Fibroblast of skin of left biceps (primary cell): ENCODE measurements at places on chromosomes 12 and 14.

GRCh38 chr14:49677643-49678042 lies 10.4 kb downstream of the POLE2 start:
- DNase-seq = no peak

DNA sequence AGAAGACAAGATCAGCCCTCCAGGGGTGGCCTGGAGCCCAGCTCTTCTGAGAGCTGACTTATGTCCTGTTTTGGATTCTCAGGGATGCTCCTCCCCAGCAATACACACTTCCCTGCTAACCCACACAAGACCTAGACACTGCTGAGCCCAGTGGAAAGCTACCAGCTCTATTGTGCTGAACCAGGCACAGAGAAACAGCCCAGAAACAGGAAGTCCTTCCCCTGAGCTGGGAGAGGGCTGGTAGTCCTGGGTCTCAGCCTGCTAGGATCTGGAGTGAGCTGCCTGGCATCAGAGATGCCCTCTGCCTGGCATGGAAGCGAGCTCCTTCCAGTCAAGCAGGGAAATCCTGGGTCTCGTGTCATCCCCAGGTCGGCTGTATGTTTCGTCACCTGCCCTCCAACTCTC lies 1.2 kb upstream of the LAG3 start:
- DNase-seq = no peak

DNA sequence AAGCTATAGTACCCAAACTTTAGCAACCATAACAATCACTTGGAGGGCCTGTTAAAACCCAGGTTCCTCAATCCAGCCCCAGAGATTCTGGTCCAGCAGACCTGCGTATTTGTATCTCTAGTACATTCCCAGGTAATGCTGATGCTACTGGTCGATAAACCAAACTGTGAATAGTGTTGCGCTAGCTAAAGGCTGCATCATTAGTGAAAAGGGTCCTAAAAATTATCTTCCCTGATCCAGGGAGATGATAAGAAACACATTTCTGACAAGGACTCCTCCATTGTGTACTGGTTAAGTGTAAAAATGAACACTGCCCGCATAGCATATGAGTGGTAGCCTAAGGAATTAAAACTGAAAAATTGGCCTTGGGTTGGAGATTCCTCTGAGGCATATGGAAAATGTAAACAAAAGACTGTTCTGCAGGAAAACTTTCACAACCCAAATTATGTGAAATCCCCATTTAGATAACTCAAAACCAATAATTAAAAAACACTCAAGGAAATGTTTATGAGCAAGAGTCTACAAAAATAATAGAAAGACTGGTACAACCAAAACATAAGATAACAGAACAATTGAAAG lies 322.7 kb downstream of the CEP128 start:
- DNase-seq = no peak

DNA sequence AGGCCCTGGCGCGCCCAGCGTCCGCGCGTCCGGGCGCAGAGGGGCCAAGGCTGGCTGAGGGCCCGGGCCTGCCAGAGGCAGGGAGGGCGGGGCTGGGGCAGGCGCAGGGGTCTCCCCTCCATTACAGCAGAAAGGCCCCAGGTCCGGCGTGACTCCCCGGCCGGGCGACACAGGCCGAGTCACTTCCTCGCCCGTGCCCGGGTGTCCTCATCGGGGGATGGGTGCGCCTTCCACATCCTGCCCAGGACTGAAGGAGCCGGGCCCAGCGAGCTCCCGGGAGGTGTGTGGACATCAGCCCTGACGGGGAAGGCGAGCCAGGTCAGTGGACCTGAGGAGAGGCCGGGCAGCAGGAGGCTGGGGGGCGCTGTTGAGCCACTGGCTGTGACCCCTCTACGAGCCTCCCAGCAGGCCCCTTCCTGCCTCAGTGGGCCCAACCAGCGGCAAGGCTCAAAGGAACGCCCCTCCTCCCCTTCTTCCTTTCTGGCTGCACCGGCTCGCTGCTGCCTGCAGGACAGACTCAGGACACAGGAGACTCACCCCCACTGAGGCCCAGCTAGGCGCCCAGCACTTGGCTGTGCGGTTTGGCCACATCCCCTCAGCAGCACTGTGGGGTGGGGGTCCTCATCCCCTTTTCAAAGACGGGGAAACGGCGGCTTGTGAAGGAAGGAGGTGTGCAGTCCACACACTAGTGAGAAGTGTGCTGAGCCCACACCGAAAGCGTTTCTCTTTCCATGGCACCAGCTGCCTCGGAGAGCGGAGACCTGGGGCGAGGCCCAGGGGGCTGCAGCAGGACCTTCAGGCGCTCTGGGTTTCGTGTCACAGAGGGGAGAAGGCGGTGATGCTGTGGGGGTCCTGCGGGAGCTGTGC lies 606 bp downstream of the TNFAIP2 start:
- DNase-seq = no peak

GRCh38 chr12:4991373-4991772 lies 52.3 kb upstream of the KCNA5 start:
- DNase-seq = no peak

DNA sequence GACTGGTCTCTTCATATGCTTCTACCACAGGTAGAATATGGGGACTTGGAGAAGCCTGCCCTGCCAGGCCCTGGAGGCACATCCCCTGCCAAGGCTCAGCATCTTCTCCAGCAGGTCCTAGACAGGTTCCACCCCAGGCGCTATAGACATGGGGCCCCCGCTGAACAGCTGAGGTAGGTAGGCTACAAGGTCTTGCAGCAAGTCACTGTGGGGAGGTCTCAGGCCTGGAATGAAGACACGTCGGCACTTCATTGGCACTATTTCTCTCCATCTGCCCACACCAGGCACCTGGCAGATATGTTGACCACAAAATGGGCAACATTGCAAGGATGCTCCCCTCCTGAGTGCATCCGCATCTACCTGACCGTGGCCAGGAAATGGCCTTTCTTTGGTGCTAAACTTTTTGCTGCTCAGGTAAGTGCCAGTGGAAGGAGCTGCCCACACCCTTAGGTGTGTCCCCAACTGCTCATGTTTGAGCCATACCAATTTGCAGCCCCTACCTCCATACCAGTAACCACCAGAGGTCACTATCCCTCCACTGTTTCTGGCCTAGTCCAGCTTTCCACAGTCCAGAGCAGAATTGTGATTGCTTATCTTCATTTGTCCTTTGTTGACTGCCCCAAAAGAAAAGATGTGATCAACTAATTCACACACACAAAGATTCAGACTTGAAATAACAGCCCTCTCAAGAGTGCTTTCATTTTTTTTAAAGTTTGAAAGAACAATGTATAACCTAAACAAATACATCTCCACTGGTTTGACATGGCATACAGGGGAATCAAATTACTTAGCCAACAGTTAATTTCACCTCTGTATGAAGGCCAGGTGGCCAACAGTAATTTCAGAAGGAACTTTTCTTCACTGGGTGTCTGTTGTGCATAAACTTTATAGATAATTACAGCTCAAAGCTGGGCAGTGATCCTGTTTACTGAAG lies 16.1 kb downstream of the PIGH start:
- no peak for DNase-seq

GRCh38 chr12:117188961-117189724 lies 1.1 kb downstream of the FBXO21 start:
- peak; percentile 3 for DNase-seq
